ENCODE measurements at places on chromosomes 2 and 18. TPM values are rescaled to one million over a fixed set of nuclear protein-coding genes. Genes with fewer than 3 reads are reported as not detected.

FAM161A gene
- 18.2 TPM for total RNA-seq

EML4 gene
- 28.0 TPM for total RNA-seq

CXCR4 gene
- 32.9 TPM for total RNA-seq

PLEKHH2 gene
- 2.5 TPM for total RNA-seq

CEP76 gene
- 13.0 TPM for total RNA-seq

RIF1 gene
- 76.2 TPM for total RNA-seq

Measured in temporal lobe (tissue), 4 donors.